Dermis blood vessel endothelial cell (primary cell): ENCODE measurements at places on chromosomes 2 and 18. TPM values are rescaled to one million over a fixed set of nuclear protein-coding genes. Genes with fewer than 3 reads are reported as not detected.
A peak's percentile ranks its signal among the peaks of the same experiment; 100 is the strongest.

GRCh38 chr2:74450570-74451190 is 4.2 kb upstream of the INO80B start:
- DNase-seq: no peak

Gene TCF23
- not detected in 2 replicates for total RNA-seq

DNA sequence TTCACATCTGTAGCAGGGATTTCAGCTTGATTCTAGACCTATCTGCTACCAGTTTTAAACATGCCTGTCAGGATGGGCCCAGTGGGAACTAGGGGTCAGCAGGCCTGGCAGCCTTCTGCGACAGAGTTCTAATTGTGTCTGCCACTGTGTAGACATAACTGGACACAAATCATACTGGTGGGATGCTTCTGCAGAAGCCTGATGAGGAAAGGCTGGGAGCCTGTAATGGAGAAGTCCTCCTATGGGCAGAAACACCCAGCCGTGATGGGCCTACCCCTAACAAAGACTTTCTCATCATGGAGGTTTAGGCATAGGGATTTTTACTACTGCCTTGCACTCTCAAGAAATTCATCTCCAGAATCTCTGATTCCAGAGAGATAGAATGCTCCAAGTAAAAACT is 166.9 kb downstream of the PDE11A start:
- DNase-seq: no peak

- peak; percentile 7 for DNase-seq
Measured at GRCh38 chr2:197706839-197707207, 1.7 kb downstream of the MARS2 start.

- no peak for DNase-seq
Measured at GRCh38 chr2:239548451-239548871, 147.6 kb upstream of the HDAC4 start.

GRCh38 chr18:59743566-59743965 is 46.3 kb upstream of the CCBE1 start:
- DNase-seq: no peak

Gene FOSL2
- 58.4 and 59.1 TPM in 2 replicates for total RNA-seq

GRCh38 chr2:171712051-171712450 is 24.8 kb downstream of the DYNC1I2 start:
- DNase-seq: peak; percentile 90

- no peak for DNase-seq
Measured at GRCh38 chr2:132278267-132278666, 116.5 kb upstream of the ANKRD30BL start.

Gene CSRNP3
- 0.51 and 0.65 TPM in 2 replicates for total RNA-seq

Gene ANKRD53
- total RNA-seq: 0.51 and 0.74 TPM in 2 replicates

DNA sequence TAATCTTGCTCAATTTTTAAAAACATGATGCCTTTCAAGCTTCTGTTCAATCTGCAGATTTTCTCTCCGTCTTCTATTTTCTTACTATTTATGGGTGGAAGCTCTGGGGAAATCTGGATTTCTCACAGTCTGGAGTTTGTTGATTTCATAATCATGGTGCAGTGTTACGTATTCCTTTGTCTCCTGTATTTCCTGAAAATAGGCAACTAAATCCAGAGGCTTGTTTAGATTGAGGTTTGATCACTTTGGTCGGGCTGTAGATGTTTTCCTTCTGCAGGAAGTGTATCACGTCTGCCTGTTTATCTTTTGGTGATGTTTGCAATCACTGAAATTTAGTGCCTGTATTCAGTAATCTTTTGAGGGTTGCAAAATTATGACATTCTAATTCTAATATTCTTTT is 487.7 kb downstream of the LRRTM4 start:
- DNase-seq: no peak

- no peak for DNase-seq
Measured at GRCh38 chr2:207282916-207283315, 117.2 kb upstream of the KLF7 start.

GRCh38 chr2:224909885-224910573 is 132.2 kb downstream of the DOCK10 start:
- DNase-seq: peak; percentile 41

DNA sequence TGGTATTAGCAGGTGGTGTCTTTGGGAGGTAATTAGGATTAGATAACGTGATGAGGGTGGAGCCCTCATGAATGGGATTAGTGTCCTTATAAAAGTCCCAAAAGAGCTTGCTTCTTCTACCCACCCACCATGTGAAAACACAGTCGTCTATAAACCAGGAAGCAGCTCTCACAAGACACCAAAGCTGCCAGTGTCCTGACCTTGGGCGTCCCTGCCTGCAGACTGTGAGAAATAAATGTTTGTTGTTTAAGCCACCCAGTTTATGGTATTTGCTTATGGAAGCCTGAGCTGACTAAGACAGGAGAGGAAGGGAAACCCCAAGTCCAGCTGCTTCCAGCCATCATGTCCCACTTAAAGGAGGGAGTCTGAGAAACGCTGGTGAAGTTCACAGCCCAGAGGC is 13.6 kb downstream of the ADI1 start:
- peak; percentile 53 for DNase-seq

DNA sequence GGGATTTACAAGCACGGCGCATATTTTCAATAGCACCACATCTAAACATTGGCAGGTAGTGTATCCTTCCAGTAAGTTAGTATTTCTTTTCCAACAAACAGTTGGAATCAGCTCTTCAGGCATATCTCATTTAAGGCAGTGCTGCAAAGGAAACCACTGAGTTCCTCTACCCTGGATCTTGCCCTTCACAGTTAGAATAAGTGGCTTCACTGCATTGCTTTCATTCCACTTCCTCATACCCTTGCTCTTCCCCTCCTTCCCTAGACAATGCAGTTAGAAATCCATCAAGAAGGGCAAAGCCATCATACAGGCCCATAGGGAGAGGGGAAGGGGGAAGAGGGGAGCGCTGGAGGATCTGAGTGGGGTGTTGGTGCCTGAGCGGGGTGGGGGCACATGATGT is 173.7 kb downstream of the FBXO15 start:
- DNase-seq: no peak

Gene CNTNAP5
- total RNA-seq: not detected in 2 replicates

- no peak for DNase-seq
Measured at GRCh38 chr2:128983094-128983493, 664.4 kb upstream of the HS6ST1 start.

DNA sequence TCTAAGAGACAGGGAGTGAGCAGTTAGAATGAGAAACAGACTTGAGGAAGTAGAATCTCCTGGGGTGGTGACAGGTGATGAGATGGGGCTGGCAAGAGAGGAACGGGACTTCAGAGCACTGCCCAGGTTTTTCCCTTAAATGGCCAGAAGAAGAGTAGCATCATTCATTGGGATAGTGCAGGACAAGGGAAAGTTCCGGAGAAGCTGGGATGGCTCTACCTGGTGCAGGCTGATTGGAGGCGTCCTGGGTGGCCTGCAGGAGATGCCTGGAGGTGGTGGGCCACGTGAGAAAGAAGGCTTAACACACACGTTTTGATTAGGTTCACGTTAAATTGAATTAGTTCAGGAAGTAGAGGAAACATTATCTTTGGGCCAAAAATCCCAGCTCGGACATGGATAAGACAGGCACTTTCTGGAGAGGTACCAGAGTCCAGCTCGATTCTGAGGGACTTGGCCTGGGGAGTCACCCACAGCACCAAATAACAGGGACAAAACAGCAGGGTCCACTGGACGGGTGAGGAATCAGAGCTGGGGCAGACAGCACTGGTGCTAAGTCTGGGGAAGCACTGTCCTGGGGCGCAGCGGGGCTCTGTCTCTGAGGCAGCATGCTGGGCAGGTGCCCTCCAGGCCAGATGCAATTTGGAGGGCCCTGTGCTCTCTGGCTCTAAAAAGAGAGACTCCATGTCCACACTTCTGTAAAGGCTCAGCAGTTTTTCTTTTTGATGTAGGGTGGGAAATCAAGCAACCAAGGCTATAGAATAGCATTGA is 512.3 kb upstream of the RAB6C start:
- DNase-seq: no peak

DNA sequence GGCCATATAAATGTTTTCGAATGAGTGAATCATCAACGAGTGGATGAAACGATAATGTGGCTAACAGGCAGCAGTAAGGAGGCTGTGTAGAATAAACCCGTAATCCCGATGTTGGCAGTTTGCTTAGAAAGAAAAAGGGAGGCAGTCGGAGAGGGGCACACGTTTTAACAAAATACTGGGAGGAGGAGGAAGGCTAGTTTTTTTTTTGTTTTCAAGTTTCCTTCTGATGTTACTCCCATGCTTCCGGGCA is 476 bp upstream of the MSH2 start:
- peak; percentile 43 for DNase-seq

DNA sequence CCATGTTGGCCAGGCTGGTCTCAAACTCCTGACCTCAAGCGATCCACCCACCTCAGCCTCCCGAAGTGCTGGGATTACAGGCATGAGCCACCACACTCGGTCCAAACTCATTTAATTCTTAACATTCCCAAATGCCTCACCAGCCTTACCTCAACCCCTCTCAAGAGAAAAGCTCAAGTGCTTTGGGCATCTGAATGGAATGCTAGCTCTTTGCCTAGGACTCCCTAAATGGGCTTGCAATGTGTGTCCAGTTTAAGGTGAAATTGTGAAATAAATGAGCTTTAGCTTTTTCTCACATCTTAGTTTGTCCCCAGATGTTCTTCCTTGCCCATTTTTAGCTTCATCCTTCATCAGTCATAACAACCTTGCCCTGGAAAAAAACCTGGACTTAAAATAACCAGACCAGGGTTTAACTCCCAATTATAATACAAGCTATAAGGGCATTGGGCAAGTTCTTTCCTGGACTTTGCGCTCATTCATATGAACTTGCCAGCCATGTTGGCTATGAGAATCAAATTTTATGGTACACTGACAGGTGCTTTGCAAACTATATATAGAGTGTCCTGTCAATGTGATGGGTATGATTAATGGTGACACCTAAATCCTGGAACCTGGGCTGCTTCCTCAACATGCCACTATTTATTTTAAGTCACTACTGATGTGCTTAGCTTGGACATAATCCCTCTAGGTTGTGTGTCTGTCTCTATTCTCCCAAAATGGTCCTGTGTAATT is 95.1 kb upstream of the SERPINE2 start:
- DNase-seq: no peak

DNA sequence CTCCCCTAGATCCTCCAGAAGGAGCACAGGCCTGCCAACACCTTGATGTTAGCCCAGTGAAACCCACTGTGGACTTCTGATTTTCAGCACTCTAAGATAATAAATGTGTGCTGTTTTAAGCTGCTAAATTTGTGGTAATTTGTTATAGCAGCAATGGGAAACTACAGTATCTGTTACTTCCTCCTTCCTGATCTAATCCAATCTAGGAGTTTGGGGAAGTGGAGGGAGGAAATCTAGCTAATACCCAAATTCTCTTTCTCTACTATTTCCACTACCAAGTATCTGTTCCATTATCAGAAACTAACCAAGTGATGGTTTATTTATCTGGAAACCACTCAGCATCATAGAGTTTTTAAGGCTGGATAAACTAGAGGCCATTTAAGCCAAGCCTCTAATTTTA is 64.9 kb downstream of the AFF3 start:
- DNase-seq: no peak

GRCh38 chr2:52897511-52898044 is 870.0 kb upstream of the CHAC2 start:
- no peak for DNase-seq

- DNase-seq: no peak
Measured at GRCh38 chr2:8860239-8860638, 22.8 kb upstream of the KIDINS220 start.

Gene POTEC
- total RNA-seq: not detected in 2 replicates

GRCh38 chr2:96140941-96141623 is 2.8 kb upstream of the ASTL start:
- DNase-seq: no peak

DNA sequence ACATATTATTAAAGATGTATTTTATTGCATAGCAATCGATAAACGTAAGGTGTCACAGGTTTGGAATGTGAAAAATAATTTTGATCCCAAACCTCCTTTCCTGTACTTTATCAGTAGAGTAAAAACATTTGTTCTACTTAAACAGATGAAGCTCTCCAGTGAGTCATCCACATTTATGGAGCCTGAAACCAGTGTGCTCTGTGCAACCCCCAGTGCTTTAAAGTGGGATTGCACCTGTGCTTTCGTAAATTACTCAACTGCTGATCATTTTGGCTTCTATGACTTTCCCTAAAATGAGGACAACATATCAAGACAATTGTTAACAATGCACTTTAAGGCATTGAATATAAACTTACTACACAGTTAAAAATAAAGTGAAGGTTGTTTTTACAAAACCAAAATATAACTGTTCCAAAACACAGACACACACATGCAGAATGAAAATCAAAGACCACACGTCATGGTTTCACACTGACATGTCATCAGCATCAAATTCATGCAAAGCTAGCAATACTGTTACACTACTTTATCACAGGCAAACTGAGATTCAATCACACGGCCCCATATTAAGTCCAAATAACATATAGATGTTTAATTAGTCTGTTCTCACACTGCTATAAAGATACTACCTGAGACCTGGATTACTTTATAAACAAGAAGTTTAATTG is 9.7 kb downstream of the TMEM18 start:
- peak; percentile 84 for DNase-seq

Gene CFAP65
- total RNA-seq: not detected in 2 replicates

Gene TTN
- total RNA-seq: 1.5 and 1.8 TPM in 2 replicates

- DNase-seq: no peak
Measured at GRCh38 chr2:45890819-45891218, 239.3 kb downstream of the PRKCE start.

Gene DHRS9
- total RNA-seq: 0.19 TPM in 1 of 2 replicates, not detected in the other

Gene PRKAG3
- total RNA-seq: not detected in 2 replicates

DNA sequence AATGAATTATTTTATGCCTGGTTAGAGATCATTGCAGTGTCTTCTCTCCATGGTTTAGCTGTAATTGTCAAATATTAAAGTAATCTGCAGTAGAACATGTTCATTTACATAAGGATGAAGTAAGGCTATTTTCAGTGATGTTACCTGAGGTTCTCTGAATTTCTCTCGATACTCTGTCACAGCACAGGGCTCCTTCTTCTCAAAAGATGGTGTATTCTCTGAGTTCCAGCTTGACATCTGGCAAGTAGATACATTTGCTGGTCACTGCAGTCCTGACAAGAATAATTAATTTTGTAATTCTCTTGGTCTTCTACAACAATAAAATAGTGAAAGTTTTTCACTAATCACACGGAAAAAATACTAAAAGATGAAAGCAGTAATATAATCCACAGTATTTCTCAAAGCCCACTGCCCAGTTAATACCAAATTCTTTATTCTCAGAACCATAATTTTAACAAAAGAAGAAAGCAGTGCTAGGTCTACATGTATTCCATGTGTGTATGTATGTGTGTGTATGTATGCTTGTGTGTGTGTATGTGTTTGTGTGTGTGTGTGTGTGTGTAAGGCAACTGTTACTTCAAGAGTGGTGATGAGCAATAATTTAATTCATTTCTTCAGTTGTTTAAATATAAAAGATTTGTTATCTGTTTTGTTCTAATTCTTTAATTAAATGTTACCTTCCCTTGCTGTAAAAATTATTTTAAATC is 1165.5 kb upstream of the SLC39A10 start:
- DNase-seq: no peak

GRCh38 chr2:9985531-9986328 is 34.2 kb downstream of the GRHL1 start:
- no peak for DNase-seq

GRCh38 chr18:79938196-79938595 is 13.3 kb downstream of the SLC66A2 start:
- no peak for DNase-seq

- DNase-seq: no peak
Measured at GRCh38 chr2:45983213-45983612, 314.0 kb upstream of the EPAS1 start.

GRCh38 chr2:199717587-199717907 is 133.4 kb downstream of the FTCDNL1 start:
- no peak for DNase-seq

Gene AQP4
- total RNA-seq: under 0.01 TPM in 1 of 2 replicates, not detected in the other

Gene FTCDNL1
- total RNA-seq: 0.23 and 1.7 TPM in 2 replicates

- DNase-seq: no peak
Measured at GRCh38 chr2:169979025-169979424, 151.8 kb downstream of the UBR3 start.

Gene MYO7B
- 0.09 TPM in 1 of 2 replicates, not detected in the other for total RNA-seq
